ENCODE measurements at places on chromosomes 6 and 20. TPM values are rescaled to one million over a fixed set of nuclear protein-coding genes. Genes with fewer than 3 reads are reported as not detected.

ADGRB3 gene
- total RNA-seq = not detected

DNA sequence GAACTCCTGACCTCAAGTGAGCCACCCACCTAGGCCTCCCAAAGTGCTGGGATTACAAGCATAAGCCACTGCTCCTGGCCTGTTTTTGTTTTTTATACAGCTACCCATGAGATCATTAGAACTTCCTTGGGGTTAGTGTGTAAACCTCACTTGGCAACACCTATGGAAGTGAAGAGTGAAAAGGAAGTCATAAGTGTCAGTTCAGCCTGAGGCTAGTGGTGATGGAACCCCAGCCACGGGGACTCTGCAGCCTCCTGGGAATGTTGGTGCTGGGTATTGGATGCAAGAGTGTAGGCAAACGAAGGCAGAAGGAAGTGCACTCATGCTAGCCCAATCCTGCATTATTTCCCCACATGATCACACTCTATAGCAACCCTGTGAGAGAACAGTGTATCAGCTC is 33.6 kb upstream of the FUCA2 start:
- DNase-seq = no peak

GRCh38 chr6:116492331-116493067 is 18.9 kb upstream of the CALHM5 start:
- no peak for DNase-seq

SDHAF4 gene
- 16.9 TPM for total RNA-seq
